ENCODE measurements at places on chromosomes 5 and 9.

DNA sequence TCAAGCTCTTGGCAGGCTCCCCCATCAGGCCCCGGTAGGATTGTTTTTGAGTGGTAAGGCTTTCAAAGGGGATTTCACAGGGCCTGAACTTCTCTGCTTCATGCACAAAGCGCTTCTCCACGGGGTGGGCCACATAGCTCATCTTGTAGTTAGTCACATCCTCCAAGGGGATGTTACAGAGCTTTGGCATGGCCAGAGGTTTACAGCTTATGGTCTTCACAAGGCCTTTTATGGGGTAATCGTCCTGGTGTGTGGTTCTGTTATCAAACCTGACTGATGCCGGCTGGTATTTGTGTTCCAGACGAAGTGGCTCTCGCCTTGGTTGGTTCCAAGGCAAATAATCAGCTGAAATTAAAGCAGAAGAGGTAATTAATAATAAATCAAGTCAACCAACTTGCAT, 104.3 kb downstream of the SAXO1 start:
- no peak for DNase-seq

DNA sequence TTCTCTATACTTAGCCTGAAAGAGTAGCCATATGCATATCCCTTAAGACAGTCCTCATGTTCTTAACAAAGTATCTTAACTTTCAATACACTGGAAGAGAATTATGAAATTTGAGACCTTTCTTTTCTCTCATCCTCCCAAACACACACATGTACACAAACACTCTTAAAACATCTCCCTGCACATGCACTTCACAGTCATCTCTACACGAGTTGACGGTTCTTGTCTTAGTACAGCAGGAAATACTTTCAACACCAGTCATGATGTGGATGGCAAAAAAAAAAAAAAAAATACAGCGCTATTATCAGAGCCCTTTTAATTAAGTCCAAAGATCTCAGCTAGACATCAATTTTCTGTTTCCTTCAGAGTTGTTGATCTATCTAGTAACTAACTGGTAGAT, 43.6 kb upstream of the PCSK1 start:
- DNase-seq: no peak

GRCh38 chr5:169036079-169036805, 264.7 kb downstream of the SLIT3 start:
- DNase-seq: no peak

DNA sequence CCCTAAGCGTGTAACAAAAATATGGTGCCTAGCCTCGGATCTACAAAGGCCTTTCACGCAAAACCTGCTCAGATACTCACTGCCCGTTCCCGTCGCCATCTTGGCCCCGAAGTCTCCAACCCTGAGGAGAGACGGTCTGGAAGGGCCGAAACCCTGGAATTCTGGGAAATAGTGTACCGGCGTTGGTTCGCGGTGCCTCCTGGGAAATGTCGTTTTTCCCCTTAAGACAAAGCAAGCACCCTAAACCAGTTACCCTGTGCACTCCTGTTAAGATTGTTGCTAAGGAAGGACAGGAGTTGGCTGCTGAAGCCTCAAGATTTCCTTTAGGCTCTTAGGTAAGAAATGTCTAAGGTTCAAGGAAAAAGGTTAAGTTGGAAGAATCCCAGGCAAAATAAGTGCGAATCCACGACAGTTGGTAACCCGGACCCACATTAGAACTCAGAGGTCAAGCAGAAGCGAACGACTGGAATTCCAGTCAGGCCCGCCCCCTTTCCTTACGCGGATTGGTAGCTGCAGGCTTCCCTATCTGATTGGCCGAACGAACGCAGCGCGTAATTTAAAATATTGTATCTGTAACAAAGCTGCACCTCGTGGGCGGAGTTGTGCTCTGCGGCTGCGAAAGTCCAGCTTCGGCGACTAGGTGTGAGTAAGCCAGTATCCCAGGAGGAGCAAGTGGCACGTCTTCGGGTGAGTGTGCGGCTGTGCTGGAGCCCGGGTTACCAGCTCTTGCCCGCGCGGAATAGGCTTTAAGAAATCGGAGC, at the start of the genes BRD8 and KIF20A:
BRD8 (minus strand) TSS at position 115 of the 761 bp plus-strand sequence; CDS start at position 99, 16 bp downstream.
KIF20A (plus strand) TSS at position 597 of the 761 bp plus-strand sequence. CDS start 569 bp downstream, outside the sequence.
- DNase-seq: peak; percentile 84

DNA sequence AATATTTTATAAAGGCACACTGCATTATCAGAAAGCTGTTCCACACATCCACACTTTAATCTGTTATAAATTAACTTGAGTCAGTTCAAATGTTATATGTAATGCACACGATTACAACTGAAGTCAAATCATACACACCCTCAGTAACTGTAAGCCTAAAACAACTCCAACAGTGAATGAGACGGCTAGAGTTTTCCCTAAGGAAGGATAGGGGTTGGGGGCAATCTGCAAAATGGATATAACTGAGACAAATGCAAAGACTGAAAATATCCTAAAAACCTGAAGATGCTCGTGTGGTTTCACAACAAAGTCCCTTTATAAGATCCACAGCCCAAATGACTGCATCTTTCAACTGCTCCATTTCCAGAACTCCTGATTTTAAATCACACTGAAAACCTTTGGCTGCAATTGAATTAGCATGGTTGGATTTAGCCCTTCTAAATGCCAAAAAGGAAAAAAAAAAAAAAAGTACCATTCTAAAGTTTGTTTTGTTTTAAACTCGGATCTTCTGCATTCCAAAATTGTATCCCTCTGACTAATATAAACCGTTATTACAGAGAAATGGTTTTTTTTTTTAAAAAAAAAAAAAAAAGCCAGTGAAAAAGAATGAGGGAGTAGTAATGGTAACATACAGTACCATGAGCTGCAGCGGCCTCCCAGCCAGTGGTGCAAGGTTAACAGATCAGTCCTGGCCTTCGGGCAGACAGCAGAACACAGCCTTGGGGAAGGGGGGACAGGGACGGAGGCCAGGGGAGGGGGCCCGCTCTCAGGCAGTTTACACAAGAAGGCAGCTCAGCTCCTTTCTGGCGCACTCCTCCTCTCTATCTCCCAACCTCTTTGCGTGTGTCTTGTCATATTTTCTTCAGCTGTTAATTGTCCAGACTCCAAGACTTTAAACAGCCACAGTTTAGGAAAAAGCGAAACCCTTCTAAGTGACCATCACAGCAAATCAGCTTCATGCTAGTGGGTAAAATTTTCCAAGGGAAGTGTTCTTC, 166.1 kb downstream of the BNC2 start:
- DNase-seq: no peak

GRCh38 chr5:141941307-141941706, 16.7 kb downstream of the PCDH12 start:
- DNase-seq: no peak

- DNase-seq: no peak
These were observed 34.5 kb upstream of the TJP2 start for GRCh38 chr9:69139596-69139995.

DNA sequence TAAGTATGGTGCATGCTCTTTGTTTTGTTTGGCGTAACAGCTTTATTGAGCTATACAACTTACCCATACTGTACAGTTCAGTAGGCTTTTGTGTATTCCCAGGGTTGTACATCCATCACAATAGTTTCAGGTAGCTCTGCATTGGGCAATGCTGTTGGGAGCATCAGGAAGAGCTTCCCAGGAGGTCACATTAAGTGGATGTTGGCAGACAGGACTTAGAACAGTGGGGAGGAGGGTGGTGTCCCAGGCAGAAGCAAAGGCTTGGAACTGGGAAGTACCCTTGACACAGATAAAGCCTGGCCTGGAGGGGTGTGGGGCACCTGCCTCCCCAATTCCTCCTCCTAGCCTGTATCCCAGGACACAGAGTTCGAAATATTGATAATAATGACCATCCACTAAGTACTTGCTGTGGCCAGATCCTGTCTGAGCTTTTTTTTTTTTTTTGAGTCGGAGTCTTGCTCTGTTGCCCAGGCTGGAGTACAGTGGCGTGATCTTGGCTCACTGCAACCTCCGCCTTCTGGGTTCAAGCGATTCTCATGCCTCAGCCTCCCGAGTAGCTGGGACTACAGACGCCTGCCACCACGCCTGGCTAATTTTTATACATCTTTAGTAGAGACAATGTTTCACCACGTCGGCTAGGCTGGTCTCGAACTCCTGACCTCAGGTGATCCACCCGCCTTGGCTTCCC, 1.3 kb downstream of the BBLN start:
- DNase-seq: no peak

- peak; percentile 3 for DNase-seq
These were observed 122.6 kb downstream of the APBA1 start for GRCh38 chr9:69549310-69550202.

DNA sequence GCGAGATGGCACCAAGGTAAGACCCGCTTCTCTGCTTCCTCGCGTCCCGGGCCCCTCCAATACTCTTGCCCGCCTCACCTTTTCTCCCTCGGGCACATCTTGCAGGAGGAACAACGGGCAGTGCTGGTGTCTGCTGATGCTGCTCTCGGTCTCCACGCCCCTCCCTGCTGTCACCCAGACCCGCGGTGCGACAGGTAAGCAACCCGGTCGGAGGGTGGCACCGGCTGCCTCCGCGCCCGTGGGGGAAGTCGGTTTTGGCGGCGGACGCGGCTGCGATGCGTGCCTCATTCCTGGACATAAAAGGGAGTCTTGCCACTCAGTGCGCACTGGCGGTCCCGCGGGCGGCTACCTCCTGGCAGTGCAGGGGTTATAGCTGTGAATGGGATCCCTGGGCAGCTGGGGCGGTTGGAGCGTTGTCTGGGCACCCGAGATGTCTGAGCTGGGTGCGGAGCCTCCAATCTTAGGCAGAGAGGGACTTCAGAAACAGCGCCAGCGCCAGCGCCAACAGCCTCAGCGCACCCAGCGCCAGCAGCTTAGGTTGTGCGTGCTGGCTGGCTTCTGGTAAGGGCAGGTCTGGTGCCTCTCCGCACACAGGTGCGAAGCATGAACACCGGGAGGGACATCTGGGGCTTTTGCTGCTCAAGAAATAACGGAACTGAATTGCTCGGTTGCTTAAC, 488 bp downstream of the COL15A1 start:
- no peak for DNase-seq

- DNase-seq: no peak
These were observed 186.4 kb downstream of the CDK5RAP2 start for GRCh38 chr9:120393386-120394057.

DNA sequence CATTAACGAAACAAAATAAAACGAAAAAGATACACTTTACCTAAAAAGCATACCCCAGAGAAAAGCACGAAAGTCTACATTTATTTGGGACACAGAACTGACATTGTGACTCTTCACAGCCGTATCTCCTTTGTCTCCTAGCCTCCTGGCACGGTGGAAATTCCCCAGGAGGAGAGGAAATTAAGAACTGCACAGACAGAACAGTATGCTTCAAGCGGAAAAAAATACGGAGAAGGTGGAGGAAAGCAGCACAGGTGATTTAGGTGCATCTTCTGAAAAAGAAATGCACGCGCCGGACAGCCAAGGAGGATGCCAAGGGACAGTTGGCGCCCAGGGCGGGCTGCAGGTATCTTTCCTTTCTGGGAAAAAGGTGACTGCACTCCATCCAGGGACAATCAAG, 32.0 kb downstream of the DDX31 start:
- DNase-seq: no peak

DNA sequence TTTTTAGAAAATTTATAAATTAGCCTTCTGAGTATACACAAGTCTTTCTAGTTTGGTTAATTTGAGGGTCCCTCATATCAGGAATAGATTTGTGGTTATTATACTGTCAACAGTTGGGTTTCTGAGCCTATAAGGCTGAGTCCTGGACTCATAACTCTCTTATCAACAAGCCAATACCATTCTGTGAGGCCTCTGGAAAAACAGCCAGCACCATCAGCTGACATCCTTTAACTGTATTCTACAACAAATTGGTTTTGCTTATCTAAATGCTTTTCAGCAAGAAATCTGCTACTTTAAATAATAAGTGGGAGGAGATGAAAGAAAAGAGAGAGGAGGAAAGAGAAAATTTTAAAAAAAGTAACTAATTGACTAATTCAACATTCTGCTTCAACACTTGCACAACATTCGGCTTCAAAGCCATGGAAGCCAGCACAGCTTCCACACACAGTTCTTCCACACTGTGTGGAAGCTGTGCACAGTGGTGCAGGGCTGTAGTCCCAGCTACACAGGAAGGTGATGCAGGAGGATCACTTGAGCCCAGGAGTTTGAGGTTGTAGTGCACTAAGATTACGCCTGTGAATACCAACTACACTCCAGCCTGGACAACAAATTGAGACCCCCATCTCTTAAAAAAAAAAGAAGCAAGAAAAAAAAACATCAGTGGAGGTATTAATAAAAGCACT, 84.5 kb downstream of the UBAP2 start:
- no peak for DNase-seq

DNA sequence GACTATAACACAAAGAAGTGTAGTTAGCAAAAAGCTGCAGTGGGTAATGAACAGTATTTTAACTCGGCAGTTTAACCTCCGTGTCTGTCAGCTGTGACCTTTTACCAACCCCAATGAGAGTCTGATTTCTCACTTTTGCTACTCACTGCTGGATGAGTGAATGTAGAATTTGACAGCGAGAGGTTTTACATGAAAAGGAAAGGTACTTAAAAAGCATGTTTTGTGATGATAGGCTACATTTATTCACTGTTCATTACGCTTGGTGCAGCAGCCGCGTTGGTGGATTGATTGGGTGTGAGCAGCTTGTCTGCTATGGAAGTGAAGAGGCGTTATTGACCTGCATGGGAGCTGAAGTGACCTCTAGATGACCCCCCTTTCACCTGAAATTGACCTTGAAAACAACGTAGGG, 867.7 kb downstream of the NR2F1-AS1 start:
- no peak for DNase-seq

DNA sequence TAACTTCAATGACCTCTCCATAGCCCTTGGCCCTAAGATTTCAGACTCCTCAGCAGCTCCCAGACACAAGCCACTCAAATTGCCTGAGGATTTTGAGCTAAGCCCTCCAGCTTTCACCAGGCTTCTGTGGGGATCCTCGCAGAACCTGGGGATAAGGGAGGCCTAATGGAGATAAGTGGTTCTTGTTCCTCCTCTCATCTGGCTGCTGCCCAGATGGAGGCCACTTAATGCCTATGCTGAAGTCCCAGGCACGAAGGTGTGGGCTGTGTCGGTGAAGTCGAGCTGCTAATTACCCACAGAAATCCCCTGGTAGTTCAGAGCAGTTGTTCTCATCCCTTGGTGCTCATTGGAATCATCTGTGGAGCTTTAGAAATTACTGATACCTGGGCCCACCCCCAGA, 10.3 kb upstream of the FAT2 start:
- DNase-seq: no peak

- DNase-seq: no peak
These were observed 1054.9 kb downstream of the PTPRD start for GRCh38 chr9:9557804-9558334.

DNA sequence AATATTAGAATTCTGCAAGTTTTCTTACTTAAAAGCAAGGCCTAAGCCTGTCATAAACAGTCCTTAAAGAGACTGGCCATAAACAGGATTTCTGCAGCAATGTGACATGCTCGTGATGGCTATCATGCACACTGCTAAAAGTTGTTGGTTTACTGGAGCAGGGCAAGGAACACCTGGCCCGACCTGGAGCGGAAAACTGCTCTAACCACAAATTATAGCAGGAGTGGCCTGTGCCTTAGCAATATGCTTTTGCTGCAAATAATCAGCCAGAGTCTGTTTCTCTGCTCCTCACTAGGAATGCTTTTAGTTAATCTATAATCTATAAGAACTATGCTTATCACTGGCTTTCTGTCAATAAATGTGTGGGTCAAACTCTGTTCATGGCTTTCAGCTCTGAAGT, 322.9 kb upstream of the RPS23 start:
- DNase-seq: no peak

- DNase-seq: no peak
These were observed 26.6 kb downstream of the DUSP1 start for GRCh38 chr5:172744123-172745104.

Data from T-helper 9 cell (primary cell).